ENCODE measurements at places on chromosomes 4 and X.
A peak's percentile ranks its signal among the peaks of the same experiment; 100 is the strongest.

DNA sequence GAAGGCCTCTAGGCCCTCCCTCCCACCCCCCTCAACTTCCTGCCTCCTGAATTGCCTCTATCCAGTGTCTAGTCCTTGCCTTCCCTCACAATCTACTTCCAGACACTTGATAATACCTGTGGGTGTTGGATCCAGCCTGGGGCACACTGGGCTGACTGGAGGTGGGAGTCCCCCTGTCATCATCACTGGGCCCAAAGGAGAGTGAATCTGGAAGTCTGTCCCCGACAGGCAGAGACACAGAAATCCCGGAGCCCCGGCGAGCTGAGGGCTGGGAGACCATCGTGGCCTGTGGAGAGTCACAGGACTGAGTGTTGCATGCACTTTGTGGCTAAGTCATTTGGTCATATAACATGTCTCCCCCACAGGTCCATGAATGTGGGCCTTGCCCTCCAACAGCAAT is 8.4 kb upstream of the SYP start:
- DNase-seq, result no peak

DNA sequence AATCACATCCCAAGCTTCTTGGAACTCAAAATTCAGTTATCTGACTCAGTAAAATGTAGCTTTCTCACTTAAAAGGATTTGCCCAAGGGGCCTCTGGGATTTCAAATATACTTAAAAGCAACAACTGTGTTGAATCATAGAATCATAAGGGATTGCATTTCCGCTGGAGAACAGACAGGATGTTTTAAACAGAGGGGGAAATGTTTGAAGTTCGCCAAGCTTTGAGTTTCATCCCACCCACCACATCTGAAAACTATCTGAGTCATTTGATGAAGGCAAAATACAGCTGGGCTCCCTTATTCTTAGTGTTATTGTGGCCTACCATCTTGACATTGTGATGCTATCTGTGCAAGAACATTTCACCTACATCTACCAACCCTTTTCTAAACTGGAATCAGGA is 73.5 kb downstream of the PPP1R2C start:
- DNase-seq, result no peak

DNA sequence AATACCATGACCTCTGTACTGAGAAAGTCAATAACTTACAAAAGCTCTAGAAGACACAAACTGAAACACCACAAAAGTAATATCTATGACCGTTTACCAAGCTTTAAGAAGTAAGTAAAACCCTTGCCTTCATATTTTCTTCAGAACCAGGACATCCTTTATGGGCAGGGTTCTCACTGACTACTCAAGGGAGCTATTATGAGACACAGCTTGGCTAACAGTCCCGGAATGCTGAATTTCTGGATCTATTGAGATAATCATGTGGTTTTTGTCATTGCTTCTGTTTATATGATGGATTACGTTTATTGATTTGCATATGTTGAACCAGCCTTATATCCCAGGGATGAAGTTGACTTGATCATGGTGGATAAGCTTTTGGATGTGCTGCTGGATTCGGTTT is 19.9 kb upstream of the CDS1 start:
- DNase-seq, result no peak

DNA sequence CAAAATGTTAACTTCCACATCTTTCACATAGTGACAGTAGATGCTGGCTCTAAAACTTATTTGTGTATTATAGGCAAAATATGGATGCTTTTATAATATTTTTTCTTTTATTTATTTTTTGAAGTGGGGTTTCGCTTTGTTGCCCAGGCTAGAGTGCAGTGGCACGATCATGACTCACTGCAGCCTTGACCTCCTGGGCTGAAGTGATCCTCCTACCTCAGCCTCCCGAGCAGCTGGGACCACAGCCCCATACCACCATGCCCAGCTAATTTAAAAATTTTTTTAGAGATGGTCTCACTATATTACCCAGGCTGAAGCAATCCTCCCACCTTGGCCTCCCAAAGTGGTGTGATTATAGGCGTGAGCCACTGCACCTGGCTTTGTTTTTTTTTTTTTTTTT is 48.6 kb downstream of the ZFX start:
- no peak for DNase-seq

GRCh38 chrX:10399043-10399741 is 221.2 kb downstream of the MID1 start:
- DNase-seq, result peak; percentile 24

DNA sequence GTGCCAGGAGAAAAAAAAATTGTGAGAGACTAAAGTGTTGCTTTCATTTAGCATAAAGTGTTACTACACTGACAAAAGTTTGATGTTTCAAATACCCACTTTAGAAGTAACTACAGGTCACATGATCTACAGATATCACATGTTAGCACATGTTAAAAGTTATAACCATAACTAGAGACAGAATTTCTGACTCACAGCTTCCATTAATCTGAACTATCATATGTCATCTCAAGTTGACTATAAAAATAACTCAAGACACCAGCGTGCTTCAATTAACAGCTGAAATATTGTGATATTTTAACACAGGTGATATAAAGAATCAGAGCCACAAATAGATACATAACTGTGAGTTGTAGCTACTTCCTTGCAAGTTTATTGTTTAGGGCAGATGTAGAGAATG is 591.5 kb upstream of the PITX2 start:
- no peak for DNase-seq

- DNase-seq, result peak; percentile 21
Observed at GRCh38 chrX:57155171-57155570, 18.0 kb upstream of the SPIN2A start.

DNA sequence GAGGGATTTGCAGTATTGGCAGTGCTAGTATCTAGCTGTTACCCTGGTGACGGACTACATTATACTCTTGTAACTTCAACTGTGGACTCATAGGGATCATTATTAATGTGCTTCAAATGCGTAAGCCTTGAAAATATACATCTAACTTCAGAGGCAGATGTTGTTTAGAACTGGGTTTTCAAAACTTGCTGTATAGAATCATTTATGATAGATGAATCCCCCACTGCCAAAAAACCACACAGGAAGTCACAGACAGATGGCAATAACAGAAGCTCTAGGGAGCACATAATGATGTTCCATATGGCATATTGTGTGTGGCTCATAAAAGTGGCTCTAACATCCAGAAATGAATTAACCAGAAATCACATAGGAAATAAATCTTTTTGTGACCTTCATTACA is 62.3 kb upstream of the RELL1 start:
- DNase-seq, result no peak

DNA sequence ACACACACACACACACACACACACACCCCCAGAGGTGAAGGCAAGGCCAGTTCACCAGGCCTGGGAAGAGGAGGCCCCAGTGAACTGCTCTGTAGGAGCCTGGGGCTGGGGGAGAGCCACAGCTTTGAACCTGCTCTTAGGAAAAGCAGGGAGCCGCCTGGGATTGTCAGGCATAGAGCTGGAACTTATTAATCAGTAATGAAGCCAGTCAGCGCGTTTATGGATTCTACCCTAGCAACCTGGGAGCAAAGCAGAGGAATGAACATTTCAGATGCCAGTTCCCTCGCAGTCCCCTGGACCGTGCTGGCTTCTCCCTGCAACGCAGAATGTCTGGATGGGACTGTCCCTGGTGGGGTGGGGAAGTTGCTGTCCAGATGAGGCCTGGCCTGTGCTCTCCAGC is 45.3 kb upstream of the DDX3X start:
- DNase-seq, result no peak

DNA sequence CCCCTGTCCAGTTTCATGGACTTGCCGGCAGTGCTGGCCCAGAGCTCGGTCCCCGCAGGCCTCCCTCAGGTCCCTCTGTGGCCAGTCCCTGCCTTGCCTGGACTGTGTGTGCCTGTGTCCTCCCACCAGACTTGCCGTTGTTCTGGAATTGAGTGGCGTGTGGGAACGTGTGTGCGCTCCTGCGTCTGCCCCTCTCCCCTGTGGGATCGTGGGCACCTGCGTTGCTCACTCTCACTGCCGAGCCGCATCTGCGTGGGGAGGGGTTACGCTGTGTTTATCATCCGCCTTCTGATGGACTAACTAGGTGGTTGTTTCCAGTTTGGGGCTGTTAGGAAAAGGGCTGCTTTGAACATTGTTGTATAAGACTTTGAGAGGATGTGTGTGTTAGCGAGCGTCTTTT is 21.2 kb downstream of the PCGF3 start:
- no peak for DNase-seq

DNA sequence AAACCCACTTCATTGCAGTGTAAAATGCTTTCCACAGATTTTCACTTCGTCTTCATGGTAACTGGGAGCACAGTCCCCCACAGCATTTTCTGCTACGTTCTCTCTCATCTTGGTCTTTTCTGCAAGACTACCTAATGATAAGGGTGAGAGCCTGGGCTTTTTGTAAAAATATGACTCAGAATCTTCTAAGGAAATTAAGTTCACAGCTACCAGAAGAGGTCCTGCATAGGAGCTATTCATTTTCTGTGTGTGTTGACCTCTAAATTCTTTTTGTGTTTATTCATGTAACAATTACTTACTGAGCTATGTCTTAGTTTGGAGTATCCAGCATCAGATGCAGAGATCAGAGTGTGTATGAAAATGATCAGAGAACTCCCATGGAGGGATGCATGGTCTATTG is 192.2 kb downstream of the CPEB2 start:
- DNase-seq, result no peak

GRCh38 chr4:41134581-41134980 is 79.8 kb downstream of the APBB2 start:
- no peak for DNase-seq

DNA sequence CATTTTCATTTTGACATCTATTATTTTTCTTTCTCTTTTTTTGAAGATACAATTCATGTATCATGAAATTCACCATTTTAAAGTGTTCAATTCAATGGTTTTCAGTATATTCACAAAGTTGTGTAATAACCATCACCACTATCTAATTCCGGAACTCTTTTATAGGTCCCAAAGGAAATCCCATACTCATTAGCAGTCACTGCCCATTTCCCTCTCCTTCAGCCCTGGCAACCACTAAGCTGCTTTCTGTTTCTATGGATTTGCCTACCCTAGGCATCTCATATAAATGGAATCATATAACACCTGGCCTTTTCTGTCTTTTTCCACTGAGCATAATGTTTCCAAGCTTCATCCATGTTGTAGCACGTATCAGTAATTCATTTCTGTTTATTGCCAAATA is 3.2 kb upstream of the FGF2 start:
- no peak for DNase-seq

DNA sequence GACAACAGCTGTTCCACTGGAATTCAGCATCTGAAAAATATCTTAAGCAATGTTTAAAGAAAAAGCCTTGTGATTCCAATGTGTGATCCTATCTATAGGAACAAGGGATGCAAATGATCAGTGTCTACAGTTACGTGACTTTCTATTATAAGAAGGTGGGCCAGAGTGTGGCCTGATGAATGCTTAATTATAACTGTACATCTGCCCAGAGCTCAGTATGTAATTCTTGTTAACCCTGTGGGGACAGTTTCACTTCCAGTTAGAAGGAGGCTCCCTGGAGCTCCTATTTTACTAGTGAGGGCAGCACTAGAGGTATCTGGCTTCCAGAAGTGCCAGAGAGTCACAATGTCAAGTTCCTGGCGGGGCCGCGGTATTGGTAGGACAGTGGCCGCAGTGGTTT is 288.5 kb downstream of the USP46 start:
- no peak for DNase-seq

GRCh38 chr4:3858765-3859388 is 92.7 kb downstream of the ADRA2C start:
- DNase-seq, result no peak

- no peak for DNase-seq
Observed at GRCh38 chrX:49876750-49877149, 2.5 kb upstream of the USP27X start.

GRCh38 chr4:150207871-150208270 is 129.6 kb downstream of the DCLK2 start:
- no peak for DNase-seq

GRCh38 chrX:7108030-7108429 is 39.5 kb upstream of the STS start:
- DNase-seq, result no peak

DNA sequence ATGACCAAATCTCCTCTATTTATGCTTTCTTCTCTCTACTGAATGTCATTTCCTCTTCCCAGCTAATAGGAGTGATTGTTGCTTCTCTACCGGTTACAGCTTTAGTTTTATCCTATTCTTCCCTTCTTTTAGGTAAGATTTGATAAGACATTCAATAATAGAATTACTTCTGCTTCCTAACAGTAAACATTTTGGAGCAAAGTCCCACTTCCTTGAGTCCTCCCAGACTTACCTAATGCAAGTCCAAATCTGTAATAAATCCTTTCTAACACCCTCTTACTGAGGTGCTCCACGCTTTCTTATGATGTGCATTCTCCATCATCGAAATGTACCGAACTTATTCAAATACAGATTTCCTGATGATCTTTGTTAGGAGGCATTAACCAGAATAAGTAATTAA is 79.2 kb upstream of the GPM6A start:
- no peak for DNase-seq

GRCh38 chr4:120432301-120432860 is 365.7 kb upstream of the MAD2L1 start:
- DNase-seq, result no peak

DNA sequence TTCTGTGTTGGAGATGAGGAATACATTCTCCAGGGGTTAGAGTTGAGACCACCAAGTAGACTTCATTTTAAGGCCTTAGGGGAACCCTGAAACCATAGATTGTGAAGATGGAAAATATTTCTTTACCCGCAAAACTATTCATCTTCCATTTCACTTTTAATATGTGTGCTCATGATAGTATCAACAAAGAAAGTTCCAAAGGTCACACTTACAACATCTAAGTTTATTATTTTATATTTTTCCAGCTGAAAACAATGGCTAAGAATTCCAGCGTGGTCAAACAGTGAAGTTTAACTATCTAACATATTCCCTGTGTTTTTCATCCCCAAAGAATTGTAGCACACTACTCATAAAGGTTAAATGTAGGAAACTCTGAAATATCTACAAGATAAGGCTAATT is 214.5 kb upstream of the GIMD1 start:
- DNase-seq, result no peak

GRCh38 chrX:136292656-136293055 is 8.1 kb upstream of the ADGRG4 start:
- DNase-seq, result no peak

DNA sequence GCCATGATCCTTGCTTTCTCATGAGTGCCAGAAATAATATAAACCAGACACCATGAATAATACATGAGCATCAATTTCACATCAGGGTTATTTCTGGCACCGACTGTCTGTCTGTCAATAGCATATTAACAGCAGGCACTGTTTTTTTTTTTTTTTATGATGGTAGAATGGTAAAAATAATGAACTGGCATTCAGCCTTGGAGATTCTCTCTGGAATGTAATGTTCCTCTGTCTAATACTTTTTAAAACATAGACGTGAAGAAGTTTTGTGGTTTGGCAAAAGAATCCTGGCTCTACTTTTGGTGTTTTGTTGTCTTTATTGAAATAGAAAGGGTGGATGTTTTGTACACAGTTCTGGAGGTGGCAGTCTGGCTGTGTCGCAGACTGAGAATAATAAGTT is 874.6 kb upstream of the PRKX start:
- no peak for DNase-seq

- DNase-seq, result no peak
Observed at GRCh38 chr4:100876546-100876945, 358.7 kb upstream of the EMCN start.

Measured in ELF-1 (cell line).